ENCODE measurements at places on chromosomes 12 and 14. TPM values are rescaled to one million over a fixed set of nuclear protein-coding genes. Genes with fewer than 3 reads are reported as not detected.

The KRT7 gene
- total RNA-seq, result 1,019 TPM

The CSRP2 gene
- 6.5 TPM for total RNA-seq

The GLIPR1L2 gene
- total RNA-seq, result not detected

The ANP32D gene
- total RNA-seq, result not detected

The TTC6 gene
- 0.19 TPM for total RNA-seq

The DAD1 gene
- 457 TPM for total RNA-seq

The FITM1 gene
- total RNA-seq, result not detected

The HHIPL1 gene
- total RNA-seq, result 3.3 TPM

The IAPP gene
- total RNA-seq, result not detected

The PTGER2 gene
- not detected for total RNA-seq

The CLEC6A gene
- total RNA-seq, result not detected

The NID2 gene
- total RNA-seq, result 31.7 TPM

The KCNA1 gene
- total RNA-seq, result not detected

The RNASE2 gene
- total RNA-seq, result not detected

The PLBD2 gene
- 25.2 TPM for total RNA-seq

The INSM2 gene
- not detected for total RNA-seq

The JDP2 gene
- 13.7 TPM for total RNA-seq

The PPP1R1A gene
- total RNA-seq, result not detected

The NANOG gene
- total RNA-seq, result not detected

The TMEM263 gene
- total RNA-seq, result 67.9 TPM

The LRP1 gene
- total RNA-seq, result 1.6 TPM

The SYNDIG1L gene
- not detected for total RNA-seq

The NGB gene
- not detected for total RNA-seq

The CELA1 gene
- total RNA-seq, result not detected

The TAS2R10 gene
- 1.5 TPM for total RNA-seq

The APOLD1 gene
- 31.8 TPM for total RNA-seq

The LMNTD1 gene
- total RNA-seq, result 0.29 TPM

The MYF6 gene
- total RNA-seq, result not detected

The OSGEP gene
- 49.5 TPM for total RNA-seq

The ESYT1 gene
- 331 TPM for total RNA-seq

The POMT2 gene
- 16.0 TPM for total RNA-seq

The TAS2R7 gene
- total RNA-seq, result 0.48 TPM

The DYRK2 gene
- total RNA-seq, result 11.9 TPM

The DHH gene
- 1.9 TPM for total RNA-seq

The SDR9C7 gene
- not detected for total RNA-seq

The RASSF9 gene
- 4.3 TPM for total RNA-seq

The RNU4-1 gene
- total RNA-seq, result under 0.01 TPM

The MYH6 gene
- total RNA-seq, result not detected

The PTHLH gene
- 0.86 TPM for total RNA-seq
